ENCODE measurements at places on chromosomes 5 and 9. TPM values are rescaled to one million over a fixed set of nuclear protein-coding genes. Genes with fewer than 3 reads are reported as not detected.

DNA sequence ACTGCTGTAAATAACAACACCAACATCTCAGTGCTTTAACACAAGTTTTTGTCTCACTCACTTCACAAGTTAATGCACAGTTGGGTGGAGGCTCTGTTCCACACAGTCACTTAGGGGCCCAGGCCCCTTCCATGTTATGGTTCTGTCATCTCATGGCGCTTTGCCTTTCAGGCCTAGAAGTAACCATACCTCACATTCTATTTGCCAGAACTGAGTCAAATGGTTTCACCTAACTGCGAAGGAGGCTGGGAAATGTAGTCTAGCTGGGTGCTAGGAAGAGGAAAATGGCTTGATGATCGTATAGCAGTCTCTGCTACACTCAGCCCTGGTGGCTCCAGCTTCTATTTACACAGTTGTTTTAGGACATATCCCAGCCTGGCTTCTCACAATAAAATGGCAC is 23.1 kb upstream of the MVB12B start:
- peaks cover 2% of the 10 kb centered on the region for H3K4me1 ChIP-seq
- DNase-seq = no peak
- no peak overlapping the region for H3K27ac ChIP-seq
- no peaks in the 10 kb centered on the region for H3K36me3 ChIP-seq
- H3K4me3 ChIP-seq = no peak overlapping the region
- H3K27me3 ChIP-seq = no peaks in the 10 kb centered on the region

DNA sequence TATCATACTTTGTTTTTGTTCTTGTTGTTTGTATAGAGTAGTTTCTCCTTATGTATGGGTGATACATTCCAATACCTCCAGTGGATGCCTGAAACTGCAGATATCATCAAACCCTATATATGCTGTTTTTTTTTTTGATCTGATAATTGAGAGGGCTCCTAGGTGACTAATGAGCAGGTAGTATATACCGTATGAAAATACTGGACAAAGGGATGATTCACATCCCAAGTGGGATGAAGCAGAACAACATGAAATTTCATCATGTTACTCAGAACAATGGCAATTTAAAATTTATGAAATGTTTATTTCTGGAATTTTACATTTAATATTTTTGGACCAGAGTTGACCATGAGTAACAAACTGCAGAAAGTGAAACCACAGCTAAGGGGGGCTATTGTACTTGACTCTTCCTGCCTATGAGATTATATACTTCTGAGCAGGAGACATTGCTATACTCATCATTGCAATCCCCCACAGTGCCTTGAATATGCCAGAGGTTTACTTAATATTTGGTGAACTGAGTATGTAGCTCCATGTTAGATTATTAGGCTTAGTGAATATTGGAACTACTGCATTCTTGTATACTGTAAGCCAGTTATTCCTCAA is 258.7 kb upstream of the FBXL7 start:
- H3K4me3 ChIP-seq = no peak overlapping the region
- H3K4me1 ChIP-seq = no peaks in the 10 kb centered on the region
- no peaks in the 10 kb centered on the region for H3K36me3 ChIP-seq
- DNase-seq = no peak
- H3K27me3 ChIP-seq = no peaks in the 10 kb centered on the region
- no peak overlapping the region for H3K27ac ChIP-seq

PFN3 gene
- not detected for total RNA-seq

GRCh38 chr9:105359892-105360291 is 87.9 kb upstream of the FSD1L start:
- DNase-seq = peak; percentile 84
- H3K4me1 ChIP-seq = peaks cover 13% of the 10 kb centered on the region
- H3K27ac ChIP-seq = no peak overlapping the region
- H3K4me3 ChIP-seq = no peak overlapping the region

- peaks cover 4% of the 10 kb centered on the region for H3K4me1 ChIP-seq
- H3K27me3 ChIP-seq = peaks cover 18% of the 10 kb centered on the region
- peaks cover 2% of the 10 kb centered on the region for H3K36me3 ChIP-seq
- H3K27ac ChIP-seq = no peak overlapping the region
Observed at GRCh38 chr5:127562252-127562651, 44.8 kb downstream of the PRRC1 start.

DNA sequence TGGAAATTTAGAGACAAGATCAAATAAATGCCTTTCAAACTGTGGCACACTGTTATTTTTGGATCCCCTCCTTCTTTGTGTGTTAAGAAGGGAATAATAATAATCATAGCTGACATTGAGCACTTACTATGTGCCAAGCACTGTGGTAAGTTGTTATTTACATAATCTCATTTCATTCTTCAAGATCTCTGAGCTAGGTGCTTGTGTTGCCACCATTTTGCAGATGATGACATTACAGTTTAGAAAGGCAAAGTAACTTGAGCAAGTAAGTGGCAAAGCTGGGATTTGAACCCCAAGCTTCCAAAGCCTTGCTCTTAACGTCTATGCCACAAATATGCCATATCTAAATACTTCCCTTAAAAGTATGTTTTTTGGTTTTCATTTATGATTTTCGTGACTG is 121.8 kb upstream of the TMEM161B start:
- no peaks in the 10 kb centered on the region for H3K36me3 ChIP-seq
- H3K4me3 ChIP-seq = no peak overlapping the region

Data from activated CD4-positive, alpha-beta memory T cell treated with anti-CD3 and anti-CD28 coated beads for 36 hours (primary cell).